Activated naive CD8-positive, alpha-beta T cell treated with anti-CD3 and anti-CD28 coated beads for 36 hours (primary cell): ENCODE measurements at places on chromosomes 2 and 18.

- H3K27ac ChIP-seq: no peak overlapping the region
- no peak overlapping the region for H3K4me3 ChIP-seq
- no peaks in the 10 kb centered on the region for H3K36me3 ChIP-seq
- H3K4me1 ChIP-seq: no peaks in the 10 kb centered on the region
- H3K27me3 ChIP-seq: no peaks in the 10 kb centered on the region
Measured at GRCh38 chr2:15756882-15757819, 165.5 kb downstream of the DDX1 start.

DNA sequence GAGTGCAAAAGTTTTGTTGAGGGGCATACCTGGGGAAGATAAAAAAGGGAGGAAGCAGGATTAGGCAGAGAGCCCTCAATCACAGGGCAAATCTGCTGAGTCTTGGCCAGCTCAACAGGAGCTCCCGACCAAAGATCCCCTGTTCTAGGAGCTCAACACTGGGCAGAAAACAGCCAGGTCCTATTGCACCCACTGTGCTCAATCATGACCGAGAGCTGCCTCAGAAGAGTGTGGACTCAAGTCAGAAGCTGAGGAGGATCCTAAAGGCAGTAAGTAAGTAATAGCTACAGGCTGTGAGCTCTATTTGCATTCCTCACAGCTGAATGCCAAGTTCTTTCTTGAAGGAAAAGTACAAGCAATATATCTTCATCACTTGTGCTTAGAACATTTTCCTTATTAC lies 334.4 kb upstream of the NRP2 start:
- H3K4me3 ChIP-seq: no peak overlapping the region
- H3K27ac ChIP-seq: no peak overlapping the region
- H3K4me1 ChIP-seq: no peaks in the 10 kb centered on the region
- no peaks in the 10 kb centered on the region for H3K36me3 ChIP-seq
- DNase-seq: no peak

DNA sequence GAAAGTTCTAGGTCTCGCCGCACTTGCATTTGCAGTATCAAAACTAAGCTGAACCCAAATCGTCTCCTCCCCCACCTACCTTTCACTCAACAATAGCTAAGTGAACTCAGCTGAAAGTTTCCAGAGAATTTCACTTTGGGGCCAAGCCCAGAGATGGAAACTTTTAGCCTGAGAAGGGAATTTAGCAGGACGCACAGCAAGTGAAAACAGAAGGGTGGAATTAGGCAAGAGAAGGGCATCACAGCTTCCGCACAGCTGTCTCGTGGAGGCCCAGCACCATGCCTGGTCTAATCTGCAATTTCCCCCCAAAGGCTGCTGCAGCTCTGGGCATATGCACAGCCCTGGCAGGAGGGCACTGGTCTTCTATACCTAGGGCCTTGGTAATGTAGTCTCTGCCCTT lies 262.0 kb downstream of the TNS1 start:
- no peak for DNase-seq
- H3K27ac ChIP-seq: no peak overlapping the region
- H3K27me3 ChIP-seq: no peaks in the 10 kb centered on the region
- peaks cover 8% of the 10 kb centered on the region for H3K4me1 ChIP-seq
- no peak overlapping the region for H3K4me3 ChIP-seq

DNA sequence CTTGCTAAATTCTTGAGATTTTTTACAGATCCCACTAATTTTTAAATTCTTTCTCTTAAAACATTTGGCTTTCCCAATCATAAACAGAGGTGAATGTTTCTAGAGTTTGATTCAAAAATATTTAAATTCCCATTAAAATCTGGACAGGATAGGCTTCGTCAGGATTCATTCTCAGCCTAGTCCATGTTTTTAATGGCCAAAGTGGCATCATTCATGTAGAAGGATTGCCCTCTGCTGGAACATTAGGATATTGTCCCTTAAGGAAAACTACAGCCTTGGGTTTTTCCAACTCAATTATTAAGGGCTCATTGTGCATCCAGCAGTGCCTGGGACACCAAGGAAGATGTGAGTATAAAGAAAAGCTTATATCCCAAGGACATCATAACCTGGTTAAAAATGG lies 71.7 kb downstream of the TPGS2 start:
- H3K4me1 ChIP-seq: no peaks in the 10 kb centered on the region
- H3K36me3 ChIP-seq: no peaks in the 10 kb centered on the region
- DNase-seq: no peak
- H3K27ac ChIP-seq: no peak overlapping the region
- peaks cover 10% of the 10 kb centered on the region for H3K27me3 ChIP-seq

GRCh38 chr2:48734576-48735303 lies 20.8 kb downstream of the LHCGR start:
- H3K27ac ChIP-seq: no peak overlapping the region
- no peaks in the 10 kb centered on the region for H3K36me3 ChIP-seq
- H3K27me3 ChIP-seq: peaks cover 4% of the 10 kb centered on the region
- DNase-seq: no peak
- H3K4me1 ChIP-seq: no peaks in the 10 kb centered on the region

DNA sequence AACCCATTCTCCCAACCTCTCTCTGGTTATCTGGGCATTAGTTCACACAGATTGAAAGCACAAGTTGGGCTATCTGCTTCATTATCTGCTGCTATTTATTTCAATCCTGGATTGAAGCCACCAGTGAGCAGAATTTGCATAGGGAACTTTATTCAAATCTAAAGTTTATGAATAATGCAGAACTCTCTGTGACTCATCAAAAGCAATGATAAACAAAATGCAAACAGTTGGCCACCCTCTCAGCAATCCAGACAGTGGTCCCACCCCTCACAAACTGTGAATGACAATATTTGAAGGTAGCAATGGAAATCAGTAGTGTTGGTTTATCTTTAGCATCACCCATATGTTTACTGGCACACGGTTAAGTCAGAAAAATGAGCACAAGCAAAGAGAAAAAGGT lies 106.8 kb upstream of the TMEM178A start:
- no peak for DNase-seq
- no peak overlapping the region for H3K27ac ChIP-seq
- H3K36me3 ChIP-seq: peaks cover 2% of the 10 kb centered on the region
- no peaks in the 10 kb centered on the region for H3K27me3 ChIP-seq
- no peaks in the 10 kb centered on the region for H3K4me1 ChIP-seq
- H3K4me3 ChIP-seq: no peak overlapping the region

- peaks cover 22% of the 10 kb centered on the region for H3K4me1 ChIP-seq
- H3K27ac ChIP-seq: peak overlapping the region; percentile 77
- H3K27me3 ChIP-seq: peaks cover 20% of the 10 kb centered on the region
- DNase-seq: no peak
- H3K4me3 ChIP-seq: peak overlapping the region; percentile 85
Measured at GRCh38 chr2:169732583-169733358, 861 bp upstream of the KLHL23 start.

DNA sequence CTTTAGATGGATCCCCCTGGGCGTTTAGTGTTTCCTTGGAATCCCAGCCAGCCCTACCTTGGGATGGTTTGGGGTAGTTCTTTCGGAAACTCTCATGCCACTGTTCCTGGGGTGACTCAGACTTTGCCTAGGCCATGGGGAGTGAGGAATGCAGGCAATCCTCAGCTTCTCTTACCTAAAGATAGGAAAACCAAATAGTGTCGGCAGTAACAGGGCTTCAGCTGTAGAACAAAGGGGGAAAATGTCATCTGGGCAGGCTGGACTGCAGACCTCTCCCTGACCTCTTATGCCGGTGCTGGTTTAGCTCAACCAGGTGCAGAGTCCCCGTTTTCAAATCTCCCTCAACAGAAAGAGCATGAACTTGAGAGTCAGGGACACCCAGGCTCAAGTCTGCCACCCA lies 252.1 kb downstream of the TSN start:
- no peak overlapping the region for H3K4me3 ChIP-seq
- no peaks in the 10 kb centered on the region for H3K36me3 ChIP-seq
- no peaks in the 10 kb centered on the region for H3K27me3 ChIP-seq
- no peak overlapping the region for H3K27ac ChIP-seq
- H3K4me1 ChIP-seq: no peaks in the 10 kb centered on the region
- no peak for DNase-seq

GRCh38 chr2:28102455-28102874 lies 211.9 kb downstream of the BABAM2 start:
- DNase-seq: no peak
- H3K36me3 ChIP-seq: peaks cover 2% of the 10 kb centered on the region
- no peaks in the 10 kb centered on the region for H3K27me3 ChIP-seq
- H3K4me1 ChIP-seq: peaks cover 2% of the 10 kb centered on the region
- no peak overlapping the region for H3K27ac ChIP-seq

- no peaks in the 10 kb centered on the region for H3K36me3 ChIP-seq
- H3K4me1 ChIP-seq: no peaks in the 10 kb centered on the region
- H3K27me3 ChIP-seq: peaks cover 8% of the 10 kb centered on the region
- H3K4me3 ChIP-seq: no peak overlapping the region
- no peak for DNase-seq
Measured at GRCh38 chr2:119480718-119481142, 43.6 kb downstream of the SCTR start.

DNA sequence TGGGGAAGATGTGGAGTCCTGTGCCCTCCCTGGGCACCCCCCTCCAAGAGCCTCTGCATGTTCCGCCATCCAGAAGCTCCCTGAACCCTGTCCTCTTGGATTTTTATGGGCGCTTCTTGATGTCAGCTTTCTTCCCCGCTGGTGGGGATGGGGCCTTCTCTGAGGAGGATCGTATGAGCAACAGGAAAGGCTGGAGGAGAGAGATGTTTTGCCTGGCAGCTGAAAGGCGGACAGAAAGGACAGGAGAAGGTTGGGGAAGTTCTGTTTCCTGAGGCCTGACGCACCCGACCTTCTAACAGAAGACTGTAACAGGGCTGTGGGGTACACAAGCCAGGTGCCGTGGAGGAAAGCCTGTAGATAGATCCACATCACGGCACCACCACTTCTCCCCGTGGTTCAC lies 238.8 kb downstream of the LDLRAD4 start:
- peaks cover 23% of the 10 kb centered on the region for H3K36me3 ChIP-seq
- no peak overlapping the region for H3K4me3 ChIP-seq
- H3K27me3 ChIP-seq: no peaks in the 10 kb centered on the region
- peaks cover 43% of the 10 kb centered on the region for H3K4me1 ChIP-seq

GRCh38 chr18:42069036-42069435 lies 114.0 kb downstream of the PIK3C3 start:
- DNase-seq: no peak
- H3K27ac ChIP-seq: no peak overlapping the region
- H3K36me3 ChIP-seq: peaks cover 49% of the 10 kb centered on the region

DNA sequence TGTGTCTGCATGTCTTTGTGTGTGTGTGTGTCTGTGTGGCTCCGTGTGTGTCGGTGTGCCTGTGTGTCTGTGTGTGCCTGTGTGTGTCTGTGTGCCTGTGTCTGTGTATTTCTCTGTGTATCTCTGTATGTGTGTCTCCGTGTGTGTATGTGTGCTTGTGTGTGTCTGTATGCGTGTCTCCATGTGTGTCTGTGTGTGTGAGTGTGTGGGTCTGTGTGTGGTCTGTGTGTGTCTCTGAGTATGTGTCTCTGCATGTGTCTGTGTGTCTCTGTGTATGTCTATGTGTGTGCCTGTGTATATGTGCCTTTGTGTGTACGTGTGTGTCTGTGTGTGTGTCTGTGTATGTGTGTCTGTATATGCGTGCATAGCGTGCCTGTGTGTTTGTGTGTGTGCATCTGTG lies 45.2 kb downstream of the MYCN start:
- H3K27ac ChIP-seq: no peak overlapping the region
- peaks cover 6% of the 10 kb centered on the region for H3K4me1 ChIP-seq
- H3K27me3 ChIP-seq: no peaks in the 10 kb centered on the region
- no peak for DNase-seq
- no peaks in the 10 kb centered on the region for H3K36me3 ChIP-seq
- H3K4me3 ChIP-seq: no peak overlapping the region

DNA sequence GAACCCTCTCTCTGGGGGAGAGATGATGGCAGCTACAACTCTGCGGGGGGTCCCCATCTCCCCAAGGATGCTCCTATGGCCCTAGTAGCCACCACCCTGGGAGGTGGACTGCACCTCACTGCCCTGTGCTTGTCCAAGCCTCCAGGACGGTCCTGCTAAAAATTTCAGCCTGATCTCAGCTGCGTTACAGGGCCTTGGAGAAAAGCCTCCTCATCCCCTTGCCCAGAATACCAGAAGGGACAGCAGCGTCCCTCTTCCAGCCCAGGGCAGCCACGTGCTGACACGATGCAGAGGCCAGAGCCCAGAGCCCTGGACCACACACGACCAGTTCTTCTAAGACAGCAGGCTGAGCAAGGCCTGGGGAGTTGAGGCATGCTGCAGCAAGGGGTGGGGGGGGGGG lies 81.9 kb downstream of the GFPT1 start:
- peaks cover 9% of the 10 kb centered on the region for H3K4me1 ChIP-seq
- H3K27ac ChIP-seq: no peak overlapping the region
- no peak for DNase-seq

GRCh38 chr2:51247252-51247805 lies 215.4 kb upstream of the NRXN1 start:
- no peaks in the 10 kb centered on the region for H3K4me1 ChIP-seq
- H3K27ac ChIP-seq: no peak overlapping the region
- H3K4me3 ChIP-seq: no peak overlapping the region
- no peaks in the 10 kb centered on the region for H3K36me3 ChIP-seq
- DNase-seq: no peak

DNA sequence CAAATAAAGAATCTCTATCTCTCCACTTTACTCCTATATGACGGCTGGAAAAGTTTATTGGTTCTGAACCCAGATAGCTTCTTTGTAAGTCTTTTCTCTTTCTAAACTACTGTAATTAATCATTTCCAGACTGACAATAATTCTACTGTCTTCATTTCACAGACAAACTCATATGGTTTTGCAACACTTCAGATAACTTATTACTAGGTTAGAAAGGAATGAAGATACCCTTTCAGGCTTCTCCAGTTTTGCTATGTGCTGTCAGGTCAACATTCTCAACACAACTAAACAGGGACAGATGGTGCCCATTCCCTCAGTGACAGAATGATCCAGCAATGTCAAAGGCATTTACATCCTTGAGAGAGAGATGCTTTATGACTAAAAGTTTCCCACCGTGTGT lies 198.5 kb upstream of the ITGA4 start:
- DNase-seq: no peak
- no peak overlapping the region for H3K27ac ChIP-seq
- H3K27me3 ChIP-seq: no peaks in the 10 kb centered on the region
- peaks cover 14% of the 10 kb centered on the region for H3K36me3 ChIP-seq

- H3K4me3 ChIP-seq: no peak overlapping the region
- no peak for DNase-seq
Measured at GRCh38 chr2:233047206-233047605, 12.9 kb upstream of the INPP5D start.

DNA sequence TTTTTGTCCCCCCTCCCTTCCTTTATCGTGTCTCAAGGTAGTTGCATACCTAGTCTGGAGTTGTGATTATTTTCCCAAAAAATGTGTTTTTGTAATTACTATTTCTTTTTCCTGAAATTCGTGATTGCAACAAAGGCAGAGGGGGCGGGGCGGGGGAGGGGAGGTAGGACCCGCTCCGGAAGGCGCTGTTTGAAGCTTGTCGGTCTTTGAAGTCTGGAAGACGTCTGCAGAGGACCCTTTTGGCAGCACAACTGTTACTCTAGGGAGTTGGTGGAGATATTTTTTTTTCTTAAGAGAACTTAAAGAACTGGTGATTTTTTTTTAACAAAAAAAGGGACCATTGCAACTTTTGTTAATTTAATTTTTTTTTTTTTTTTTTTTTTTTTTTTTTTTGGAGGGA lies 2.1 kb downstream of the SOX11 start:
- no peak overlapping the region for H3K4me3 ChIP-seq
- no peak for DNase-seq
- H3K27ac ChIP-seq: no peak overlapping the region
- peaks cover 1% of the 10 kb centered on the region for H3K36me3 ChIP-seq
- H3K27me3 ChIP-seq: peaks cover 84% of the 10 kb centered on the region
